ENCODE measurements at places on chromosomes 1 and 21. TPM values are rescaled to one million over a fixed set of nuclear protein-coding genes. Genes with fewer than 3 reads are reported as not detected.
A peak's percentile ranks its signal among the peaks of the same experiment; 100 is the strongest.

- no peak for DNase-seq
These were observed 37.1 kb downstream of the PLA2G4A start for GRCh38 chr1:186865857-186866256.

GRCh38 chr1:66747501-66747900 lies 4.8 kb upstream of the DYNLT5 start:
- no peak for DNase-seq

DNA sequence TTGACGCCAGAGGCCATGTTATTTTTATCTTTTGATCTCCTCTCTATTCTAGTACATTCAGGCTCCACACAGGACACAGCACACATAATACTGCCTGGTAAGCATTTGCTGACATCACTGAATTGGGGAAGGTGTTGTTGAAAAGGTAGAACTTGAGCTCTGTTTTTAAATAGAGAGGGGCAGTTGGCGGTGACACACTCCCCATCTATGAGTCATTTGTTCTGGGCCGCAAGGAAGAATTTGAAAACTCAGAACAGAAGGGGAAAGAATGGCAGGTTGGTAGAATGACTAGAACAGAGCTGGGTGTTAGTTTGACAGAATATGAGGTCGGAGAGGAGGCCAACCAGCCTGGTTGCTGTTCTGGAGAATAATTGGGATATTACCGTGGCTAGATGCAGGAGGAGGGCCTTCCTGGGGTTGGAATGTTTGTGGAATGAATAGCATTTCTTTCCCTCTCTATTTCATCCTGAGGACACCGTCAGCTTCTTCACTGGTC lies 52.1 kb upstream of the ERRFI1 start:
- no peak for DNase-seq

- DNase-seq: peak; percentile 73
These were observed 49.8 kb downstream of the DDR2 start for GRCh38 chr1:162682013-162682419.

- DNase-seq: no peak
These were observed 42.0 kb downstream of the STUM start for GRCh38 chr1:226590614-226591013.

- no peak for DNase-seq
These were observed 46.0 kb downstream of the RUNX1 start for GRCh38 chr21:35002879-35003722.

CLDN19 gene
- total RNA-seq: not detected

EPHA8 gene
- not detected for total RNA-seq

KRTAP13-2 gene
- total RNA-seq: not detected

- no peak for DNase-seq
These were observed 358.7 kb downstream of the RRAGC start for GRCh38 chr1:38500891-38501290.

DNA sequence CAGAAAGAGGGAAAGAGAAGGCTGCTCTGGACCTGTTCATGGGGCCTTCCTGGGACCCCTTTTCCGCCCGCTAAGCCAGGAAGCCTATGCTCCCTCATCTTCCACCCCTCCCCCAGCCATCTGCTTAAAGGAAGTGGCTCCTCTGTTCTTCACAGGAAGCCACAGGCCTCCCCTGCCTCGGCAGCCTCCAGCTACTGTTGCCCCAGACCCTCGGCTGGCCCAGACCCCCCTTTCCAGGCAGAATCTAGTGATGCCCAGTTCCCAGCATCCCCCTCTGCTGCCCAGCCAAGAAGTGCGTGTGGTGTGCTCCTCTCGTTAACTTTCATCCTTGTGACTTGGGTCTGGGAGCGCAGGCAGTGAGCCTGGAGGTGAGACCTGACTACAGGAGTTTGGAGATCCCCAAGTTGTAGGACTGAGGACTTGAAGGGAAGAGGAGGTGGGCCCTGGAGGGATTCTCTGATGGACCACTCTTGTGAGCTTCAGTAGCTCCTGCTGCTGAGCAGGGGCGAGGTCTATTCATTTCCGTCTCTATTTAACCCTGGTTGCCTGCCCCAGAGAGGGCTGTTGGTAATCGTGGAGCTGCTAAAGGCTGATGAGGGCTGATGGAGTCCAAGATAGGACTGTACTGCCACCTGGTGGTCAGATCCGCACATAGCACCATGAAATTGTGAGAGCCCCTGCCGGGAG lies 9.1 kb downstream of the IFI6 start:
- DNase-seq: peak; percentile 79

GRCh38 chr1:112790920-112791722 lies 76.0 kb upstream of the PPM1J start:
- no peak for DNase-seq

NBL1 gene
- 63.7 TPM for total RNA-seq

NBPF6 gene
- total RNA-seq: not detected

DNA sequence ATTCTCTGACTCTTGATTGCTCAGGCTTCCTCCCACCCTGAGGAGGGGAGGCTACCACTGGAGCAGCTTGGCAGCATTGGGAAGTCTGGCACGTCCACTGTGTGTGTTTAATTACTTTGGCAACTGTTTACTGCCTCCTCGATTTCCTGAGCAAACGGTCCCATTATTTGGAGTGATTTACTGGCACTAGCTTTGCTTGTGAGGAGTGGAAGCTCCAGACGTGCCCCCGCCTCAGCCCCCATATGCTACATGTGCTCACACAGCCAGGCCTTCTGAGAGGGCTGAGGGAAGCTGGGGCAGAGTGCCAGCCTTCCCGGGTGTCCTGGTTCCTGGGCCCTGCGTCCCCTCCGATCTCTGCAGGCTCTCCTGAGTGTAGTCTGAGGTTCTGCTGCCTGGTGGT lies 306.2 kb downstream of the PTPRU start:
- DNase-seq: no peak

- no peak for DNase-seq
These were observed 1.9 kb upstream of the SAMSN1 start for GRCh38 chr21:14547834-14548513.

GRCh38 chr21:39047046-39047445 lies 136.2 kb downstream of the PSMG1 start:
- DNase-seq: no peak

GRCh38 chr1:245648749-245649522 lies 494.2 kb downstream of the KIF26B start:
- DNase-seq: no peak

GRCh38 chr1:239098400-239099037 lies 287.8 kb upstream of the CHRM3 start:
- no peak for DNase-seq

GRCh38 chr1:26959722-26960624 lies at the start of gene KDF1:
Gene KDF1, minus strand, starts transcription at chr1:26960468. Its CDS starts 8,088 bp downstream, at chr1:26952380.
- DNase-seq: no peak

DNA sequence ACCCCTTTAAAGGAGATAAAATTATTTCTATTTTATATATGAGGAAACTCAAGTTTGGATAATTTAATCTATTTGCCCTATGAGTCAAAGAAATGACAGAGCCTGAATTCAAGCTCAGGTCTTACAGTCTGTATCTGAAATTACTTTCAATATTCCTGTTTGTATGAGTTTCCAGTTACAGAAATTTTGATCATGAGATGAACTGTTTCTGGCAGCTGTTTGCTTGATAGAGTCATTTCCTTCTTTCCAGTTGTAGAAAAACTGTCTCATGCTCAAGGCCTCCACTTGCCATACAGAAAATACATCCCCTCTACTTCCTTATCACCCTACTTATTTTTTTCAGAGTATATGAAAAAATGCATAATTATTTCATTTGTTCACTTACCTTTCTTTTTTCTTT lies 87.6 kb downstream of the PTPRC start:
- no peak for DNase-seq

GRCh38 chr1:154469844-154470560 lies 32.0 kb upstream of the TDRD10 start:
- DNase-seq: no peak
